ENCODE measurements at places on chromosomes 1 and 21.

DNA sequence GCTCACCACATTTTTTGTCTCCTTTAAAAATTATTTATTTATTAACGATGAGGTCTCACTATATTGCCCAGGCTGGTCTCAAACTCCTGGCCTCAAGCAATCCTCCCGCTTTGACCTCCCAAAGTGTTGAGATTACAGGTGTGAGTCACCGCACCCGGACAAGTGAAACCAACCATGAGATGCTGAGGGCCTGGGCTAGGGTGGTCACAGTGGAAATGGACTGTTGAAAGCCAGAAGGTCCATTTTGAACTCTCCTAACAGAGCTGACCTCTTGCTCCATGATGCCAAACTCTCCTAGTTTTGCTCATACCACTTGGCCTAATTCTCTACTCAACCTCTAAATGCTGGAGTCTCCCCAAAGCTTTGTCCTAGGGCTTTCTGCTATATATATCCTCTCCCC, 109.1 kb downstream of the SLC45A1 start:
- no peak overlapping the region for H3K27ac ChIP-seq
- peaks cover 15% of the 10 kb centered on the region for H3K4me1 ChIP-seq
- H3K36me3 ChIP-seq, result no peaks in the 10 kb centered on the region
- no peak for DNase-seq
- H3K4me3 ChIP-seq, result no peak overlapping the region

GRCh38 chr1:215397106-215397505, 170.0 kb upstream of the KCTD3 start:
- H3K4me1 ChIP-seq, result no peaks in the 10 kb centered on the region
- no peaks in the 10 kb centered on the region for H3K36me3 ChIP-seq
- no peak overlapping the region for H3K4me3 ChIP-seq
- DNase-seq, result no peak
- no peaks in the 10 kb centered on the region for H3K27me3 ChIP-seq
- H3K27ac ChIP-seq, result no peak overlapping the region

GRCh38 chr1:223763881-223764280, 51.5 kb downstream of the CAPN2 start:
- H3K27me3 ChIP-seq, result no peaks in the 10 kb centered on the region
- H3K27ac ChIP-seq, result no peak overlapping the region
- DNase-seq, result no peak
- no peak overlapping the region for H3K4me3 ChIP-seq
- H3K4me1 ChIP-seq, result peaks cover 8% of the 10 kb centered on the region
- H3K36me3 ChIP-seq, result peaks cover 35% of the 10 kb centered on the region

DNA sequence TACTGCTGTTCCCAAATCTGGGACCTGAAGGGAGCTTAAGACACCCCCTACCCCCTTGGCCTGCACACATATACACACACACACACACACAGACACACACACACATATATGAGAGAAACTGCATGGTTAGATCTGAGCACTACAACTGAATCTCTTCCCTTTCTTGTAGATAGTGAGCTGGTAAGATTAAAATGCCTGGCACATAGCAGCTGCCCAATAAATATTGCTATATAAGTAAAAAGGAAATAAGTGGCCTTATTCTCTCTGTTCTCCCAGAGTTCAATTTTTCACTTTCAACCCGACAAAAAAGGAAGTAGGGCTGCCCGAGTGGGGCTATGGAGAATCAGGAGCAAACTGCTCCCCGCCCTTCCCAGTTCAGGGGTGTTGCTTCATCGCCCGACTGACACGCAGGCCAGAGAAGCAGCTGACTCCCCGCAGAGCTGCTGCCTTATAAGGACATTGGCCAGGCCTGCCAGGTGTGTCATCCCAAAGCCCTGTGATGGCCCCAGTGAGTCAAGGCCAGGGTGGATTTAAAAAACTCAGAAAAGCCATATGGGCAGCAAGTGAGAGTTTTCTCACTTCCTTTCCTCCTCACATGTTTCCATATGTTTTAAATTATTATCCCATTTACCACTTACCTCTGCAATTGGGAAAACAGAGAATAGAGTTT, 106.5 kb upstream of the SLC44A3 start:
- no peaks in the 10 kb centered on the region for H3K27me3 ChIP-seq
- DNase-seq, result no peak
- H3K27ac ChIP-seq, result peak overlapping the region; percentile 35
- H3K4me1 ChIP-seq, result peaks cover 17% of the 10 kb centered on the region
- peaks cover 2% of the 10 kb centered on the region for H3K36me3 ChIP-seq

DNA sequence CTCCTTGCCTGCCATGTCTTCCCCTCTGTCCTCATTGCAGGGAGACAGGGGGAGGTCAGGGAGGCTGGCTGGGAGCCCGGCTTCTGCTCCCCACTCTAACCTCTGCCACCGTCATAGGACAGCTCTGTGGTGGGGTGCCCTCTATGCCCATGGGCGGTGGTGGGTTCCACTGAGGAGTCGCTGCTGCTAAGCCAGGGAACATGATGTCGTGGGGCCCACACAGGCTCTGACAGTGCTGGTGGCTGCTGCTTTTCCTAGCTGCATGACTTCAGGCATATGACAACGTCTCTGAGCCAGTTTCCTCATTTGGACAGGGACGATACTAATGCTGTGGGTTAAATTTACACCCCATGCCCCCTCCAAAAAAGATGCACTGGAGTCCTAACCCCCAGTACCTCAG, 14.7 kb downstream of the KCNA10 start:
- no peaks in the 10 kb centered on the region for H3K4me1 ChIP-seq
- no peak overlapping the region for H3K4me3 ChIP-seq
- H3K27ac ChIP-seq, result no peak overlapping the region
- H3K36me3 ChIP-seq, result no peaks in the 10 kb centered on the region

- no peaks in the 10 kb centered on the region for H3K27me3 ChIP-seq
- H3K36me3 ChIP-seq, result peaks cover 58% of the 10 kb centered on the region
- peak overlapping the region; percentile 66 for H3K27ac ChIP-seq
- DNase-seq, result no peak
Measured at GRCh38 chr1:33331444-33332356, 10.8 kb upstream of the A3GALT2 start.

DNA sequence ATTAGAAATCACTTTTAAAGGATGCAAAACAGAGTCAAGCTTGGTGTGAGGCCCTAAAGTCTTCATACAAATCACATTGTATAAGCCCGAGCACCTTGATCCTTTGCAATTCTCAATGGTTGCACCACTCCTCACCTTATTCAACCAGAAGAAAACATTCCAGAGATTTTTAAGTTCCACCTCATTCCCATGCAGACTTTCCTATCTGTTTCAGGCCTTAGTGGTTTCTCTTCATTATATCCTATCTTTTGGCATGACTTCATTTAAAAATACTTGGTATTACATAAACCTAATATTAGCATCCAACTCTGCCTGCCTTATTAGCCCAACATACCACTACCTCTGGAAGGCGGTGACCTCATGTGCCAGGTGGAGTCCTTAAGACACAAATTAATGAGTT, 9.3 kb upstream of the GREM2 start:
- peaks cover 13% of the 10 kb centered on the region for H3K27me3 ChIP-seq
- no peak for DNase-seq
- no peaks in the 10 kb centered on the region for H3K4me1 ChIP-seq
- no peaks in the 10 kb centered on the region for H3K36me3 ChIP-seq
- H3K27ac ChIP-seq, result no peak overlapping the region
